ENCODE measurements at places on chromosomes 7 and 10.

DNA sequence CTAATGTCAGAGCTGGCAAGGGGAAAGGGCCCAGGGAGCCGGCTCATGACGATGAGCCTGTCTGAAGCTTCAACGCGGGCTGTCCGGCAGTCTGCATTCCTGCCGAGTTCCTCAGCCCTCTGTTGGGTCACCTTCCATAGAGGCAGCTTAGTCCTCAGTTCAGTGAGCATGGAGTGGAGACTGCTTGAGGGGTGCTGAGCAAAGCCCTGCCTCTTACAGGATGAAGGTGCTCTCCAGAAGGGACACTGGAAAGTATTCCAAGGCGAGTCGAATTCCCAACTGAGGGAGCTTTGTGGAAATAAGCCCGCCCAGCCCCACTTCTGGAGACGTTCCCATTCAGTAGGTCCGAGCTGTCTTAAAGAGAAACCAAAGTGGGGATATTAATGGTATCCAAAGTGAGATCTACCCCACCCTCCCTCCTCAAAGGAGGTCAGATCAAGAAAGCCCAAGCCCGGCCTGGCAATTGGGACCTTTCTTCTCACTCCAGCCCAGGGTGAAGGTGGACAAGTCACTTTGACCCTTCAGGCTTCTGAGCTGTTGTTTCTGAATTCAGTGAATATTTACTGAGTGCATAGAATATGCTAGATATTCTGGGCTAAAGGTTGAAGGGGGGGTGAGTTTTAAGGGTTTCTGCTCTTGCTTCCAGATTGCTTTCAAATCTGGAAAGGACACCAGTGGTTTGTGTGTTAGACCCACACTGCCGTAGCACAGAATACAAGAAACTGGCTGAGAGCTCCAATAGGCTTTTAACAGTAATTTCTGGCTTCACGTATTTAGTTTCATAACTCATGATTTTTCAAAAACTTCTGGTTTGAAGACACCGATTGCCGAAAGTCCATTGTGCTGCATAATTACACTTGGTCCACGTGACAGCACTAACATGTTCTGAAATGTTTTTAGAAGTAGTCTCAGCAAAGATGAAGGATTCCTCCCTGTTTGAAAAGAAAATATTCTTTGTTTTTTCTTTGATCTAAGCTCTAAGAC is 3.5 kb downstream of the EGFR start:
- DNase-seq: no peak

- DNase-seq: no peak
Observed at GRCh38 chr7:156989766-156990535, 20.5 kb downstream of the MNX1 start.

GRCh38 chr10:85635650-85636049 is 730.9 kb downstream of the GRID1 start:
- no peak for DNase-seq

GRCh38 chr7:37671876-37672275 is 11.7 kb upstream of the GPR141 start:
- DNase-seq: no peak

DNA sequence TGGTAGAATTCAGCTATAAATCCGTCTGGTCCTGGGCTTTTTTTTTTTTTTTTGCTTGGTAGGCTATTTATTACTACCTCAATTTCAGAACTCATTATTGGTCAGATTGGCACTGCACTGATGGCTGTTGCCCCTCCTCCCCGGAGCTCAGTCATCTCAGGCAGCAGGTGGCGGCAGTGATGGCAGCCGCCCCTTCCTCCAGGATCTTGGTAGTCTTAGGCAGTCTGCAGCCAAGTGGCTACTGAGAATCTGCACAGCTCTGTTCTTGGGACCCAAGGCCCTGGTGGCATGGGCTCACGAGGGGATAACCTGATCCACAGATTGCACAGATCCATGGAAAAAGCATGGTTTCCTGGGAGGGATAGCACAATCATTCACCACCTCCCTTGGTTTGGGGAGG is 77.9 kb downstream of the GPR85 start:
- DNase-seq: no peak

GRCh38 chr7:33815336-33815735 is 90.0 kb upstream of the BMPER start:
- no peak for DNase-seq

- no peak for DNase-seq
Observed at GRCh38 chr7:5774790-5775189, 6.7 kb downstream of the RNF216 start.
